ENCODE measurements at places on chromosomes 4 and X.

DNA sequence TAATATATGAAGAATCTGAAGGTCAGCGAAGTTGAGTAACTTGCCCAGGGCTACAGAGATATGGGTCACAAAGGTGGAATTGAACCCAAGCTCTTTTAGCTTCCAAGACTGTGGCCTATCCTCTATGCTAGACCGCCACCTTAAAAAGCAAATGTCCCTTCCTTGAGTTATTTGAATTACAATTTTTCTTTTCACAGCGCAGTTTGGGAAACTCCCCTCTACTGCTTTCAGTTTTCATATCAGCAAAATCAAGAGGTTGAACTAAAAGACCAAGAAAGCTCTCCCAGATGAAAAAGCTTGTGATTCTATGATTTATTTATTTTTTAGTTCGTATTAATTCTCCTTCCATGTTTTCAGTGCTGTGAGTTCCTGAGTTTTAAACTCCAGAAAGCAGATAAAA, 174.5 kb upstream of the C1QTNF7 start:
- DNase-seq, result no peak

DNA sequence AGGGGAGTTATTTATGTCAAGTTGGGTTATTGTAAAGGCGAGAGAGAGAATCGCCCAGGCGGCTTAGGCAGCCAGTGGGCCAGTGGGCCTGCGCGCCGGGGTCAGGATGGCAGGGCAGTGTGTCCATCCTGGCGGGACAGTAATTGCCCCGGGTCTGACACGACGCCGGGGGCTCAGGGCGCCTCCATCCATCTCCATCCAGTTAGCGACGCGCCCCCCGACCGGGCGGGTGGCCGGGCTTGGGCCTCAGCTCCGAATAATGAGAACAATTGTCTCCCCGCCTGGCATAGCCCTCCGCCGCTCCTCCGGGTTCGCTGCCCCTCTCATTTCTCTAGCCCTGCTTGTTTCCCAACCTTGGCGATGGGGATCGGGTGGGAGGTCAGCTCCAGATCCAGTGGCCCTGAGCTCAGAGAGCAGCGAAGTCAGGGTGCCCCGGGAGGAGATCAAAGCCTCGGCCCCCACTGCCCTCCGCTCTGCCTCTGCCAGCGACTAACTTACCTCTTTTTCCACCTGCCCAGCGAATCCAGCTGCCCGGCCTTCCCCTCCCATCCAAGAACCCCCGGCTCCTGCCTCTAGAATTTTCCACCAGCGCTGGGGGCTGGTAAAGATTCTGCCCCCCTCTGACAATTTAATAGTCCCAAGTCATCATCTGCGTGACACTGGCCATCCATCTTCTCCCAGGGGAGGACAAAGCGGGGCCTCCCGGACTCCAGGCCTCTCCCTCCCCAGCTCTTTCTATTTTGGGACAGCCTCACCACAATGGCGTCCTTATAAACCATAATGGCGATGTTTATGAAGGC, 56.9 kb upstream of the TMEM33 start:
- no peak for DNase-seq

- no peak for DNase-seq
Observed at GRCh38 chr4:159497936-159498335, 395.1 kb downstream of the RAPGEF2 start.

GRCh38 chrX:100939333-100939732, 10.6 kb upstream of the XKRX start:
- no peak for DNase-seq

All from activated CD8-positive, alpha-beta memory T cell treated with anti-CD3 and anti-CD28 coated beads for 24 hours (primary cell).